ENCODE measurements at places on chromosomes 6 and 20.

DNA sequence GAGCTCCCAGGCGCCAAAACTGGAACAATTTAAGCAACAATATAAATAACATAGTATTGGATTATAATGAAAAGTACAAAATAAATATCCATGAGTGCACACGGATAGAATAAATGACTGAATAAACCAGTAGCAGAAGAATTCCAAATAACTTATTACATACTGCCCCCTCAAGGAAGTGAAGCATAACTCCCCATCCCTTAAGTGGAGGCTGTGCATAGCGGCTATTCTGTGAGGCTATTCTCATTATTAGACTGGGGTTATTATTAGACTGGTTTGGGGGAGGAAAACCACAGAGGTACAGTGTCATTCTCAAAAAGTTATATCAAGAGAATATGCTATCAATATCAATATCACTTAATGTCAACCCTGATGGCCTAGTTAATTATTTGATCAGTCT is 94.4 kb upstream of the SIRPA start:
- DNase-seq: no peak

DNA sequence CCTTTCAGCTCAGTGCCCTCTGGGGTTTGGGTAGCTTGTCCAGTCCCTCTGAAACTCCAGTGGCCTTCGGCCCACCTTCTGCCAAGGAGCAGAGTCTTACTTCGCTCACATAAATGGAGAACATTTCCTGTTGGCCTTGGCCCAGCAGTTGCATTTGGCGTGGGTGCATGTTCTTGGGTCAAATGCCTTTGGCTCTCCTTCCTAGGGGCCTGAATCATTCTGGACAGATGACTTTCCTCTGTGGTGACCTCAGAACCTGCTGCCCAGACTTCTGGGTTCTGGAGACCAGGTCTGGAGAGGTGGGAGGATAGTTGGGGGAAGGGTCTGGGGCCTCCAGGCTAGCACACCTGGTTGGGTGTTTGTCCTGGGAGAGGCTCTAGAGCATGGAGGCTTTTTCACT is 29.3 kb downstream of the BCAS4 start:
- no peak for DNase-seq

DNA sequence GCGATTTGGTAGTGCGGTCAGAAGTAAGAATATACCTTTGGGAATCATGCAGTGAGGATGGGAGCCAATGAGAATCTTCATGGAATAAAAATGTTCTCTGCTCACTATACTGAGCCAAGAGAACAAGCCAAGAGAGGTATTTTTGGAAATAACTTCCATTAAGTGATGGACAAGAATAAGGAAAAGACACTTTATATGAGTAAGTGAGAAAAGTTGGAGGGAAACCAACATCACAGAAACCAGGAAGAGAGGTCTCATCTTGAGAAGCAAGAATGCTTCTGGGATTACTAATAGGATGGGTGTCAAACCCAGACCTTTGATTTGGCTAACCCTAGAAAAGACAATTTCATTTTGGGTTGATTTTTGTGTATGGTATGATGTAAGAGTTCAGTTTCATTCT is 181.2 kb upstream of the JAG1 start:
- DNase-seq: no peak

GRCh38 chr20:61726979-61727378 is 338.7 kb downstream of the TAF4 start:
- no peak for DNase-seq

DNA sequence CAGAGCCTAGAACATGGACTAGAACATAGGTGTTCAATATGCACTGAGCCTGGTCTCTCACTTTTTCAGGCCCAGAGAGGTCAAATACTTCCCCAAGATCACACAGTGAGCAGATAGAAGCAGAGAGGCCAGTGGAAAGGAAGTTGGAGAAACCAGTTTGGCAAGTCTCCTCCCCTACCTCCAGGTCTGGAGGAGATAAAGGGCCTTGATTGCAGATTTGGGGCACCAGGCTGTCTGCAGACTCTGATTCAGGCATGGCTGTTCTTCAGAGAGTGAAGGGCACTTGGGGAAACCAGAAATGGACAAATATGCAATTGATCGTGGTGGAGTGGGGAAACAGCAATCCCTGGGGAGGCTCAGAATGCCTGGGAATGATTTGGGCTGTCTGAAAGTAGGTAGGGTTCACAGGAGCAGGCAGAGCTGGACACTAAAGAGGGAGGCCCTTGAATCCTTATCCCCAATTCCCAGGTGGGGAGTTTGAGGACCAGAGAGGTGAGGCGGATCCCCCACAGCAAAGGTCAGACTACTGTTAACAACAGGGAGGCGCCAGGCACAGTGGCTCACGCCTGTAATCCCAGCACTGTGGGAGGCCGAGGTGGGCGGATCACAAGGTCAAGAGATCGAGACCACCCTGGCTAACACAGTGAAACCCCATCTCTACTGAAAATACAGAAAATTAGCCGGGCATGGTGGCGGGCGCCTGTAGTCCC is 2.3 kb downstream of the PEDS1 start:
- no peak for DNase-seq

- no peak for DNase-seq
These were observed 6.5 kb downstream of the TGM6 start for GRCh38 chr20:2387180-2387577.

GRCh38 chr6:33344701-33345697 is 27.5 kb upstream of the ZBTB22 start:
- peak; percentile 22 for DNase-seq

DNA sequence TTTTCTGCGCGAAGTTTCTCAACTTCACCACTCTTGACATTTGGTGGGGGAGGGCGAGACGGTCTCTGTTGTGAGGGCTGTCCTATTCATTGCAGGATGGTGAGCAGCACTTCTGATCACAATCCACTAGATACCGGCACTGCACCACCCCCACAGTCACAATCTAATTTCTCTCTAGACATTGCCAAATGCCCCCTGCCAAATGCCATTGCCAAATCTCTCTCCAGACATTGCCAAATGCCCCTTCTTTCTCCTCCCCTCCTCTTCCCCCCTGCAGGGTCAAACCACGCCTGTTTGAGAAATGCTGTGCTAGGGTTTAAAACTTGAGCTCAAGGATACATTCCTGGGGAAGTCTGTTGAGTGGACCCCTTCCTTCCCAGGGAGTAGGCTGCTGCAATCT is 603.5 kb upstream of the CDH4 start:
- no peak for DNase-seq

GRCh38 chr20:63357921-63358905 is 2.9 kb downstream of the CHRNA4 start:
- DNase-seq: no peak

DNA sequence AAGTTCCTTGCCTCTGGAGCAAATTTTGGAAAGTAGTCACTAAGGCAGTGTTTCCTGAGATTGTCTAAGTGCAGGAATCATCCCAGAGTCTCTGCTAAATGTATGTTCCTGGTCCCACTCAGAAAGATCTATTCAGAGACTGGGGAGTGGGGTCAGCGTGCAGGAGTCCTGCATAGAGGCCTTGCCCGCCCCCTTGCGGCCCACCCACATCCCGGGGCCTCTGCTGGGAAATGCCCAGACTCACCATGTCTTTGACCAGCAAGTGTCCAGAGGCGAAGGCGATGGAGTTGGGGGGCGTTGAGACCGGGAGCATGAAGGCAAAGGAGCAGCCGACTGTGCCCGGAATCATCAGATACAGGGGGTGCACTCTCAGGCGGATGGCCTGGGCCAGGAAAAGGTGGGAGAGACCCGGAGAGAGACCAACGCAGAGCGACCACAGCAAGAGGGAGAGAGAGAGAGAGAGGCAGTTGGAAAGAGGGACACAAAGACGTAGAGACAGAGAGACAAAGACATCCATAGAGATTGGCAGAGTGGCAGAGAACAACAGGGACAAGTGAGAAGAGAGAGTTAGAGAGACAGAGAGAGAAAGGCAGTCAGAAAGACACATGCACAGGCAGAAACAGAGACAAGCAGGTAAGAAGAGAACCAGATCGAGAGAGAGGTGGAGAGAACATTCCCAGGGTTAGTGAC is 12.9 kb upstream of the OCSTAMP start:
- no peak for DNase-seq

DNA sequence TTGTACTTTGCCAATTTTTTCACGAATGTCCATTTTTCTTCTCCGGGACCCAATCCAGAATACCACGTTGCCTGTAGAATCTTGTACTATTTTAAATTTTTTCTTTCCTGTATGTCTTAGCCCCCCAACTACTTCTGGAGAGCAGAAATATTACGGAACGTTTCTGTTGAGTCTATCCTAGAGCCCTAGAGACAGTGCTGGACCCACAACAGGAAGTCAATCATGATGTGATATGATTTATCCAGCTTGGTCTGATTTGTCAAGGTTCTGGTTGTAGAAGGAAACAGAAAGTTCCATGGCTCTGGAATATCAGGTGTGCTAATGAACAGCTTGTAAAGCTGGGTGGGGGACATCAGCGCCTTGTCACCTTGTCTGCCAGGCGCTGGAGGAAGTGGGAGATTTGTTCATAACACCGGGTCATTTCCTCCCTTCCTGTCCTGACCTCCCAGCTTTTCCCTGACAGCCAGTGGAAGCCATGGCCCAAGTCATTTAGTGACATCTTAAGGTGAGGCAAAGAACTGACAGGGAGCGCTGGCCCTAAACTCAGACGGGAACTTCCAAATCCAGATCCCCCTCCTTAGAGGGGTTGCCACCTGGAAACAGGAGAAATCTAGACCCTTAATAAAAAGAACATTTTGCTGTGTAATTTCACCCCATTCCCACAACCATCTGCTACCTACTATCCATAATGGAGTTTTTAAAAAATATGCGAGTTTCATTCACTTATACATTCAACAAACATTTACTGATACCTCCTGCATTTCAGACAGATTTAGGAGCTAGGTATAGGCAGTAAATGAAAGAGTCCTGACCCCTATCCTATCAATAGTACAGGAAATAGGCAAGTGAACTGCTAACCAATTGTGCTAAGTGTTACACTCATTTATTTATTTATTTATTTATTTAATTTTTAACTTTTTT is 130.5 kb downstream of the ZFP64 start:
- DNase-seq: no peak
